ENCODE measurements at places on chromosomes 2 and 18.

GRCh38 chr2:121075006-121075551, 209.9 kb downstream of the TFCP2L1 start:
- DNase-seq: peak; percentile 57

DNA sequence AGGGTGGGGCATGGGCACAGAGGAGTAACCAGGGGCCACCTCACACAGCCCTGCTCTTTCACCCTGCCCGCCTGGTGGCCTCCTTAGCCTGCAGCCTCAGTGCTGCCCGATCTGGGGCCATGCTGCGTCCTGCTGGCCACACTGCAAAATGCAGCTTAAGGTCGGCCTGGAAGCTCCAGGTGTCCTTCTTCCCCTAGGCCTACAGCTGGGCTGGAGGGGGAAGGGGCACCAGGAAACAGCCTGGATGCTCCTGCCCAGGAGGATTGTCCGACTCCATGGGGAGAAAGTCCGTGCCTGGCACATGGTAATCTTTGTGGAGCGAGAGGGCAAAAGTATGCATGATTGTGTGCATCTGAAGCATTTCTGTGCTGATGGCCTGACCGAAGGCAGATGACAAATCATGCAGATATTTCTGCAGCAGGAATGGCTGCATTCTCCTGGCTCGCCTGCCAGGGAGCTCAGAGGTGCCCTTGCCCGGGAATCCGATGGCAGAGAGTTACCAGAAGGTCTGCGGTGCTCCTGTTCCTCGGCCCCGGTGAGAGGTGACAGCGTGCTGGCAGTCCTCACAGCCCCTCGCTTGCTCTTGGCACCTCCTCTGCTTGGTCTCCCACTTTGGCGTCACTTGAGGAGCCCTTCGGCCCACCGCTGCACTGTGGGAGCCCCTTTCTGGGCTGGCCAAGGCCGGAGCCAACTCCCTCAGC, 12.8 kb upstream of the ALPP start:
- peak; percentile 41 for DNase-seq

DNA sequence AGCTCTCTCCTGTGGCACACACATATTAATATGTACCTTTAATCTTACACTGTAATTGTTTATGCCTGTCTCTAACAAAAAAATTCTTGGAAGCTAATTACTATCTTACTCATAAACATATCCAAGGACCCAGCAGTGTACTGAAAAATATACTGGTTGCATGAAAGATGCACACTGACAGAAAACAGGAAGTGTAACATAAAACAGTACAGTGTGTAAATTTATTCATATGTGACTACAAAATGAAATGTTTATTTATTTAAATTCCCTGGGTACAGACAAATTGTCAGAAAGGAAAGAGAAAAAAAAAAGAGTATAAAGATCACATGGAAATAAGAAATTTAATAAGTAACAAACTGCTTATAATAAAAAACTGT, 28.5 kb downstream of the TMEM131 start:
- no peak for DNase-seq

DNA sequence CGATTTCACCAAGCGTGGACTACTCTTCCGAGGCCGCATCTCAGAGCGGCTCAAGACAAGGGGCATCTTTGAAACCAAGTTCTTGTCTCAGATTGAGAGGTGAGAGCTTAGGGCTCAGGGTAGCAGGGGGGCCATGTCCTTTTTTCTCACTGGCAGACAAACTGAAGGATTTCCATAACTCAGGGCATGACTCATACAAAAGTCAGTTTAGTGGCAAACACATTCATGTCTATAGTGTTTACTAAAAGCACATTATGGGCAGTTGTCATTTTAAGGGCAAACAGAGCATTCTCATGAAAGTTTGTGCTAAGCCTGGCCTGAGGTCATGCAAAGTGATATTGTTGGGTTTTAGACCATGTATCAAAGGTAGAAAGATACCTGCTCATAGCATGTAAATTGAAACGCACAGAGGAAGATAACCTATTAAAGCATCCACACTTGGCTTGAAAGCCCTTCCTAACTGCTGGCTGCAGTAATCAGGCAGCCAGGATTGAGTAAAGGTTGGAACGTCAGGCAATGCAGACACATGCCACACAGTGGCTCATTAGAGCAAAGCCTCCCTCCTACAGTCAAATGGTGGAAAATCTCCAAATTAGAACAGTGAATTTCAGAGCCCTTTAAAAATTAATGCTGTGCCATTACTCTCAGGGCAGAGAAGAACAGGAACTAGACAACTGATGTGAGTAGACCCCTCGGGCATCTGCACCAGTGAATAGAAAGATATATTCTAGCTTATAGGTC, 54.2 kb downstream of the HK2 start:
- DNase-seq: no peak

DNA sequence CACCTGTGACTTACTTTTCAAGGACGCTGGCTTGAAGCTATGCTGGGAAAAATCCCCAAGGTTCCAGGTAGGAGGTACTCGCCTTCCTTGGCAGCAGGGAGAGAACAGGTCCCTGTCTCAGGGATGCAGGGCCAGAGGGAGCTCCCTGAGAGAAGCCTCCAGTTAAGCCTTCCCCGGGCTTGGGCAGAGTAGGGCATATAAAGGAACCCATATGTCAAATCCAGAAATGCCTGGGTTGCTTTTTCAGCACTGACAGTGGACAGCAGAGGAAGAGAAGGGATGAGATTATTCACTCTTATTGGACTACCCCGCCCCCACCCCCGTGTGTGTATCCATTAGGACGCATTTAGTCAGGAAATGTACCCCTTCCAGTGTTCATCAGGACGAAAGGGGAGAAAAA, 89.3 kb upstream of the TEX51 start:
- DNase-seq: no peak

DNA sequence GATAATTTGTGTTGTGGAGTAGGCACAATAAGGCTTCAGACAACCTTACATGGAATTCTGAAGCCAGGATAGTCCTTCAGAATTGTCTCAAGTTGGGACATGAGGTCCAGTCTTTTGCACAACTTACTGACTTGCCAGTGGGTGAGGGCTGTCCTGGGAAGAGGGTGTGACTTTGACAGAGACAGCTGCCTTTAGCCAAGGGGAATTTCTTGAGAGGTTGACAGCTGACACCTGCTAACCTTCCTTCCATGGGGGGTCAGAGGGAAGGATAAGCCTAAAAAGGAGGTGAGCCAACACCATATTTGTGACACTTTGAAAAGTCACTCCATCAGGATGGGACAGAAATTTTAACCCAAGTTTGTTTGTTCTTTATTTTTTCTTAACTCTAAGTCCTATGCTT, 907.8 kb upstream of the CRIM1 start:
- DNase-seq: no peak

DNA sequence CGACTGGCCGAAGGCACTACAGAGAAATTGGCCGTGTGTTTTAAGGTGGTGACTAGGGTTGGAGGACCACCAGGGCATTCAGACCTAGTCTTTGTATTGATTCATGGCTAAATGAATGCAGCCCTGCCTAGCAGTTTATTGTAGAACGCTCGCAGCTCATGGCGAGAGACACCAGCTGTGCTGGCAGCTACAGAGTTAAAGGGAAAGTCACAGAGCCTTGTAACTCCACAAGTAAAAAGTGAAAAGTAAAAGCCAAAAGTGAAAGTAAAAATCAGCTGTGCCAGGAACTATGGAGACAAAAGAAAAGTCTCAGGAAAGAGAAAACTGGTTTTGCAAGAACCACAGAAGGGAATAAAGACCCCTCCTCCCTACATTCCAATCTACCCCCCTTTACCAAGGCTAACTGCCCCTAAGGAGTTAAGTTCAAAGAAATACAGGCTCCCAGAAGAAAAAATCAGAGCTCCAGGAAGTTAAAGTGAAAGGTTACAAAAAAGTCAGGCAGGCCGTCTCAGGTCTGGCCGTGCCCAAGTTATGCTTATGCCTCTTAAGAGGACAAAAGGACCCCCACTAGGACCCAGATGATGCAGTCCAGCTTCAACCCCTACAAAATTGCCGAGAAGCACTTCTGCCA, 46.4 kb upstream of the SELENOI start:
- DNase-seq: peak; percentile 50

GRCh38 chr2:214946949-214947348, 137.5 kb upstream of the BARD1 start:
- DNase-seq: no peak

DNA sequence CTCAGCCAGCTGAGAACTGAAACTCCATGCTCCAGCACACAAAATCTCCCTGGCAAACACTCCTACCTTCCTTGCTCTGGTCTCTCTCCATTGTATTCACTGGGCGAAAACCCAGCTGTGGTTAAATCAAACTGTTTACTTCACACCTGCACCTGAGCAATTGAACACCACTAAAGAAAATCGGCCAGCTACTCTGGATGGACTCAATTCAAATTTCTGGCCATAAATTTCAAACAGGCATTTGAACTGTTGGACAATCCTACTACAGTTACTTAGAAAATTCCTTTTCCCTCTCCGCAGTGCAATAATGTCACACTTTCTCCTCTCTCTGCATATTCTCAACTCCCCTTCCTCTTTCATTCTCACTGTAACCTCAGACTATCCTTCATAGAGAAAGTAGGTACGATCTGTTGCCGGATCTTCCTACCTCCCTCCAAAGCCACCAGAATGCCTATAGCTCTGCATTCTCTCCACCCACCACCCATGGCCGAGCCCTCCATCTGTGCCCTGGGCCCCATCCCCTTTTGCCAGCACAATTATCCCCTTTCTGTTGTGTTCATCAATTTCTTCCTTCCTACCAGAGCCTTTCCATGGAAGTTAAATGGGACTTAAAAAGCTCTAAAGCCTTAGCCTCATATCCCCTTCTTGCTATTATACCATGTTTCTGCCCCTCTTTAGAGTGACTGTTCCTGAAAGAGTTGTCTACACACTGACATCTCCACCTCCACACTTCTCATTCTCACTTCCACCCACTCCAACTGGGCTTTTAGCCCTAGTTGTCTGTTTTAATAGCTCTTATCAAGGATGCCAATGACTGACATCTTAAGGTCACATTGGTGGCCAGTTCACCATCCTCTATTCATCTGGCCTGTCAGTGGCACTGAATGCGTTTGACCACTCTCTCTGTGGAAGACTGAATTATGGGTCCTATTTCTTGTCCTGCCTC, 127.5 kb upstream of the SLC1A4 start:
- peak; percentile 53 for DNase-seq

DNA sequence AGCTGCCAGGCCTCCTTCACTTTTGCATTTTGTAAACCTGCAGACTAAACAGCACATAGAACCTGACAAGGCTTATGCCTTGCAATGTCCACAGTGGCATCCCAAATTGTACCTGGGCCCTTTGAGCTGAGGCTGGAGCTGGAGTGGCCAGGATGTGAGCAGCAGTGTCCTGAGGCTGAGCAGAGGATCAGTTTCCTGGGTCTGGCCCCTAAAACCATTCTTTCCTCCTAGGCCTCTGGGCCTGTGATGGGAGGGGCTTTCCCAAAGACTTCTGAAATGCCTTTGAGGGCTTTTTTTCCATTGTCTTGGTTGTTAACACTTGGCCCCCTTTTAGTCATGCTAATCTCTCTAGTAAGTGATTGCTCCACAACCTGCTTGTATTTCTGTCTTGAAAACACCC, 32.8 kb downstream of the FSIP2 start:
- no peak for DNase-seq

DNA sequence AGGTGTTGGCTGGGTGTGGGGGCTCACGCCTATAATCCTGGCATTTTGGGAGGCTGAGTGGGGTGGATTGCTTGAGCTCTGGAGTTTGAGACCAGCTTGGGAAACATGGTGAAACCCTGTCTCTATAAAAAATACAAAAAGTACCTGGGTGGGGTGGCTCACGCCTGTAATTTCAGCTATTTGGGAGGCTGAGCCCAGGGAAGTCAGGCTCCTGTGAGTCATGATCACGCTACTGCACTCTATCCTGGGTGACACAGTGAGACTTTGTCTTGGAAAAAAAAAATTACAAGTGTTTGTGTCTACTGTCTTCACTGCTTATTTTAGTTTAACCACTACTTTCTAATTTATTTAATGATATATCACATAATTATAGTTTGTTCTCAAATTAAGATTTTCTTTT, 62.7 kb upstream of the DOCK10 start:
- DNase-seq: no peak

- no peak for DNase-seq
Observed at GRCh38 chr2:85741833-85742455, 11.8 kb upstream of the ATOH8 start.

GRCh38 chr2:9247786-9248185, 41.2 kb downstream of the ASAP2 start:
- DNase-seq: no peak

DNA sequence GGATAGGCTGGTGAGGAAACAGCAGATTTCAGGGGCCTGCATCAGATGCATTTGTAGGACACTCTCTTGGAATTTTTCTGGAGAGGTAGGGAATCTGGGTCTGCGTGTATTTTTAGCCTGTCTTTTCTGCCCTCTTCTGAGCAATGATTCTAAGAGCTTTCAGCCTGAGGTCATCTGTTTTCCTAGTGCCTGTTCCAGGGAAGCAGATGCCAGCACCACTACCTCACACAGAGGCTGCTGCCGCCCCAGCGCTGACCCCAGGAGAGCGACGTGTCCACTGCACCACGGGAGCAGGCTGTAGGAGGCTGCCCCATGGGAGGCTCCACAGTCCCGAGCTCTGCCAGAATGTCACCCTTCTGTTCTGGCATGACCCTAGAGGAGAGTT, 316.5 kb downstream of the CYP26B1 start:
- no peak for DNase-seq
